Endothelial cell of coronary artery (primary cell): ENCODE measurements at places on chromosomes 2 and 18. TPM values are rescaled to one million over a fixed set of nuclear protein-coding genes. Genes with fewer than 3 reads are reported as not detected.

Gene SLC19A3
- total RNA-seq = 0.09 and 0.19 TPM in 2 replicates

Gene PLGLB1
- 0.18 and 0.75 TPM in 2 replicates for total RNA-seq

Gene GNAL
- total RNA-seq = 0.09 and 0.47 TPM in 2 replicates

Gene TMEM37
- total RNA-seq = 0.94 and 1.3 TPM in 2 replicates

Gene VRK2
- 21.1 and 30.9 TPM in 2 replicates for total RNA-seq

Gene MREG
- total RNA-seq = 2.3 and 5.2 TPM in 2 replicates

Gene GPR148
- not detected in 2 replicates for total RNA-seq

Gene GAL3ST2
- 0.09 TPM in 1 of 2 replicates, not detected in the other for total RNA-seq

Gene KHK
- total RNA-seq = 1.2 and 2.0 TPM in 2 replicates

Gene VWA3B
- 0.19 TPM in 1 of 2 replicates, not detected in the other for total RNA-seq

Gene EGR4
- not detected in 2 replicates for total RNA-seq

Gene GRB14
- 2.1 and 6.6 TPM in 2 replicates for total RNA-seq

Gene POTEI
- total RNA-seq = 0.09 TPM in 2 replicates

Gene SERPINB13
- not detected in 2 replicates for total RNA-seq
